Posterior cingulate gyrus (tissue), 11 donors: ENCODE measurements at places on chromosomes 4 and X.

- DNase-seq, result no peak
Measured at GRCh38 chr4:9962611-9963314, 58.5 kb downstream of the SLC2A9 start.

GRCh38 chr4:160247091-160247656 is 1144.3 kb downstream of the RAPGEF2 start:
- no peak for DNase-seq

- DNase-seq, result peak; percentile 76
Measured at GRCh38 chrX:129755779-129756650, 17.2 kb downstream of the XPNPEP2 start.

DNA sequence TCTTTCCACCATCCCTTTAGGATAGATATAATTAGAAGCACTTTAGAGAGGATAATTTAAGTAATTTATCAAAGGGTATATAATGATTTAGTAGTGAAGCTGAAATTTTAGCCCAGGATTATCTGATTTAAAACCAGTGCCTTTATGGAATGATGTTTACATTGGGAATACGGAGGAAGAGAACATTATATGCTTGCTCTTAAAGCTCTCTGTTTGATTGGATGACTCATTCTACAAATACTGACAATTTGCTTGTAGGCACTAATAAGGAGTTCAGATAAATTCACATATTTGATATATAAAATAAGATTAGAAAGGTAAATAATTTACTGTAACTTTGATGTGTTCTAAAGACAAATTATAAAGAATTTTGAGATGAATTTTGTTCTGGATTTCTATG is 84.7 kb downstream of the SH3BGRL start:
- no peak for DNase-seq

- no peak for DNase-seq
Measured at GRCh38 chr4:35347276-35347675, 897.0 kb downstream of the ARAP2 start.

DNA sequence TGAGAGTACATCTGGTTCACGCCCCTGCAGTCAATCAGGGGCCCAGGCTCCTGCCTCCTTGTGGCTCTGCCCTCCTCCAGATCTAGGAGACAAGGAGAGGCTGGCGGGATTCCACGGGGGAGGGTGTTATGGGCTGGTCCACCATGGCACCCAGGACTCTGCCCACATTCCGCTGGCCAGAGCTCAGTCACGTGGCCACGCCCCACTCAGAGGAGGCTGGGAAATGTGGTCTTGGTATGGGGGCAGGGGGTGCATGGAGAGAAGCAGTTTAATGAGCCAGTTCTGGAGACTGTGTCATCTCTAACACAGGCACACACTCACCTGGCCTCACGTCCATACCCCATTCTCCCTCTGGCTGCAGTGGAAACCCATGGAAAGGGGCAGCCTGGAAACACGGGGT is 31.5 kb upstream of the PSAPL1 start:
- no peak for DNase-seq

GRCh38 chr4:2843941-2844584 is 419 bp downstream of the ADD1 start:
- DNase-seq, result peak; percentile 35

DNA sequence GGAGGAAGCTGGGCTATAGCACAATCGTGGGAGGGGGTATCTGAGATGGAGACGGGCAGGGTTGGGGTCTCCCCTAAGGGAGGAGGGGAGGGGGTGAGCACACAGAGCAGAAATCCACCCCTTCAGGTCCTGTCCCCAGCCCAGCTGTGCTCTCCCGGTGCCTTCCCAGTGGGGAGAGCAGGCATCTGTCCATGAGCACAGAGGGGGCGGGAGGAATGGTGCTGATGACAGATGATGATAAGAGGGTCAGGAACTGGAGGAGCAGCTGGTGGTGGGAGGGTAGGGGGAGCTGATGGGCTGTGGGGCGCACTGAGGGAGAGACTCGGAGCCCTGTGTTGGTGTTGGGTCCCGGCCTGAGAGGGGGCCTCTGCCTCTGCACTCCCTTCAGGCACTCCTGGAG is 8.6 kb downstream of the ATP2B3 start:
- no peak for DNase-seq

- no peak for DNase-seq
Measured at GRCh38 chr4:52684896-52685295, 25.8 kb upstream of the USP46 start.

GRCh38 chrX:153019166-153019565 is 25.2 kb upstream of the PNMA5 start:
- DNase-seq, result no peak

GRCh38 chr4:147362938-147363337 is 118.0 kb upstream of the EDNRA start:
- DNase-seq, result no peak

DNA sequence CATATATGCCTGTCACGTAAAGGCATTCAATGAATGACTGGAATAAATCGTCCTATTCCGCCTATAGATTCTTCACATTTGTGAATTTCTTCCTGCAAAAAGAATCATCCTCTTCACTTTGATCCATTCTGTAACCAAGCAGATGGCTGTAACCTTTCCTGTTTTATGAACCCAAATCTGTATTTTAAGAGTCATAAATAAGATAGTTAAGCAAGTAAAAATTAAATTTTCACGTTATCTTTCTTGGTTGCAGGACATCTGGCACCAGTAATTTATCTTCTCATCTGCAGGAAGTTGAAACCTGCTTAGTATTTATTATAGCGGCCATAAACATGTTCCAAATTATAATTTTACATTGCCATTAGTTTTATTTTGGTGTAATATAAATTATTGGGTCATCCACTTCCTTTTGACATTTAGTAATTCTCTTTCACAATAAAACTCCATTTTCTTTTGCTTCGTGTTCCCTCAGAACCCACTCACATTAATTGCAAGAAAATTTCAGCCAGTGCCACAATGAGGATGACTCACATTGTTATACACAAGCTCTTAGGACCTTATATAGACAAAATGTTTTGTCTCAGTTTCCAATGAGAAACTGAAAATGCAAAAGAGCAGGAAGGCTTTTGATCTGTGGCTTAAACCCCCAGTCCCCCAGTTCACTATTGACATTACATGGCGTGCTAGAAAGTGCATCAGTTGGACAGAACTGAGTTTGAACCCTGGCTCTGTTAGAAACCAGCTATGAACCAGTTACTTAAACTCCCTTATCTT is 51.1 kb downstream of the TMEM156 start:
- DNase-seq, result no peak

DNA sequence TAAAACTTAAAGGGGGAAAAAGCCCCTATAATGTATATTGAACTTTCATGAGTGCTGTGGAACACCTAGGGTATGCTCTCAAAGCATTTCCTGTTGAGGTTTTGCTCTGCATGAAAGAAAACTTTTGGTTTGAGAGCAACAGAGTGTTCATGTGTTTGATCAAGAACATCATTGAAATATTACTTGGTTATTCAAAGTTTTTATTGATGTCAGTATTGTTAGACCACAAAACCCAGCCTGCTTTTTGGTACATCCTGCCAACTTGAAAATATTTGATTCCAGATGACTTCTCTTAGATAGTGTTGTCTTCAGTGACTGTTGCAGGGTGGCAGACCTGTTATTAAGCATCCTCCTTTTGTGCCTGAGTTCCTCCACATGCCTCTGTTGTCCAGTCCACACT is 68.0 kb downstream of the N4BP2 start:
- DNase-seq, result no peak

DNA sequence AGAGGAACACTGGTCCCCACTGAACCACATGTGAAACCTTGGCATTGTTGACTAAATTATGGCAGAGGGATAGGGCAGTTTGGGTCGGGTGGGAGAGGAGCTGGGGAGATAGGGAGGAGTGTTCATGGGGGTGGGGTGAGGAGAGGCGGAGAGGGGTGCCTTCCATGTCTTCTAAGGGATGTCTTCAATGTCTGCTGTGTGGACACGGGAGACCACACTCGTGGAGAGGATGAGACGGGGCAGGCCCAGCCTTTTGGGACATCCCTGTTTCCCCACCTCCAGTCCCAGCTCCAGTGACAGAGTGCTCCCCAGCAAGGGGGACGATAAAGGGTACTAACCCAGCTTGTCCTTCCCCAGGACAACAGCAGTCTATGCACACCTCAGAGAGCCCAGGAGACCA is 146.4 kb upstream of the MAMLD1 start:
- no peak for DNase-seq

- no peak for DNase-seq
Measured at GRCh38 chr4:15106399-15106798, 104.1 kb downstream of the CPEB2 start.

- no peak for DNase-seq
Measured at GRCh38 chrX:3346501-3347259, at the start of gene MXRA5. MXRA5 (minus strand) TSS chrX:3346652; CDS start chrX:3343833, 2,819 bp downstream.

DNA sequence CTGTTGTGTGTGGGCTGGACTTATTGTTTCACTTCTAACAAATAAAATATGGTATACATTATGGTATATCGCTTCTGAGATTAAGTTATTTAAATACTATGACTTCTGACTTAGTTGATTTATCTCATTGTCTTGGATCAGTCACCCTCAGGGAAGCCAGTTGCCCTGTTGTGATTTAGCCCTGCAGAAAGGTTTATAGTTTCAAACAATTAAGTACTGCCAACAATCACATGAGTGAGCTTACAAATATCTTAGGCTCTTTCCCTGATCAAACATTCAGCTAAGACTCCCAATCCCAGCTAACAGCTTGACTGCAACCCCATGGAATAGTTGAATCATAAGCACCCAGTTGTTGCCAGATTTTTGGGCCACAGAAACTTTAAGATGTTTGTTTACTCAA is 85.4 kb downstream of the MAGEC1 start:
- no peak for DNase-seq

- DNase-seq, result no peak
Measured at GRCh38 chr4:1830642-1831228, 25.2 kb downstream of the LETM1 start.

DNA sequence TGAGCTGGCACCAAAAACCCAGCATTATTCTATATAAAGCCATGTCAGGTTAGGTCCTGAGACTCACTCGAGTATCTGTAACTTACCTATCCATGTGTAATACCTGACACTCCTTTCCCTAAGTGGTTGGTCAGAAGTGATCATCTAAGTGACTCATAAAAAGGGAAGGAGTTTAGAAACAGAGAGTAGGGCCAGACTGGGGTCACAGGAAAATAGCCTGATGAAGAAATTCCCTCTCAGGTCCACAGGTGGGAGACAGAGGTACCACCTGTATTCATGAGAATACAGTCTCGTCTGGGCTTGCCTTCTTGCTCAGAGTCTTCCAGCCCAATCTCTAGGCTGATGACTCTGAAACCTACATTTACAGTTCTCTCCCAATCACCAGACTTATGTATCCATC is 161.8 kb upstream of the MAP3K15 start:
- no peak for DNase-seq

DNA sequence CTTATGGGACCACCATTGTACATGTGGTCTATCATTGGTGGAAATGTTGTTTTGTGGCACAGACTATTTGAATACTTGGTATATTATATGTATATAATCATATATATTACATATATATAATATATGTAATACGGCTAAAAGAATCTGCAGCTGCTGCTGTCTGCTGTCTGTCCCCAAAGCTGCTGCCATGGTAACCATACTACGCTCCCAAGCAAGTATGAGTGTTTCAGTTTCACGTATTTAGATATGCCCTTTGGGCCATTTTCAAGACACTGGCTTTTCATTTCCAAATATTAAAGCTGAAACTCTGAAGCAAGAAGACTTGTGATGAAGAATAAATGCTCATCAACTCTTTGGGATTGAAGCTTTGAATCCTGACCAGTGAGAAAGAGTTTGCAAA is 42.0 kb upstream of the ARSJ start:
- DNase-seq, result no peak

DNA sequence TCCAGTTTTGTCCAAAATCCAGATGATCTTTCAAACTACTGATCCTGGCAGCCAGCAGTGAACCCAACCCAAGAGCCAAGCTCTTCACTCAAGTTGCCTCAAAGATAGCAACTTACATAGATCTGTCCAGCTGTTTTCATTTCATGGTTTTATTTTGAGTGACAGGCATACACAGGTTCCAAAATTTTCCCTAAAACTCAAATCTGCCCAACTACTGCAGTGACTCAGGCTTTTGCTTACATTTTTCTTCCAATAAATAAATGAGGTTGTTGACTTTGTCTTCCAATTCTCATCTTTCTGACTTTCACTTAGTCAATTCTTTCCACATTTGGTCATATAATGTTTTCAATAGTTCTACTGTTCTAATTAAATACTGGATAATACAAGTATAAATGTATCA is 158.8 kb downstream of the TECRL start:
- DNase-seq, result no peak

DNA sequence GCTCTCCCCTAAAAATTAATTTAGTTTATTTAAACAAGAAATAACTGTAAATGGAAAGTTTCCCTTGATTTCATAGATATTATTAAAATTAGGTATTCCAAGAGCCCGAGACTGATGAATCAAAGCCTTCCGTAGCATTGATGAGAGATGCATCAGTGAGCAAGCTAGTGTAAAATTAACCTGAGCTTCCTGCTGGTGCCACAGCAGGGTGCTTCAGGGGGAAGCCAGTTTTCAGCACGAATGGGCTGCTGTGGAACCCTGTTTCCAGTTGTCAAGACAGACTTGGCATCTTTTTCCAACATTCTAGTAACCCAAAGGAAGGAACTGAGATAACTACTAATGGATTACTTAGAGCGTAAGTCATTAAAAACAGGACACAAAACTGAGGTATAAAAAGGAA is 221.7 kb downstream of the RBMX2 start:
- DNase-seq, result no peak

- no peak for DNase-seq
Measured at GRCh38 chrX:9416562-9417348, 48.1 kb upstream of the TBL1X start.

- no peak for DNase-seq
Measured at GRCh38 chr4:31349907-31350306, 629.7 kb downstream of the PCDH7 start.

GRCh38 chr4:20889901-20890300 is 189.6 kb downstream of the PACRGL start:
- no peak for DNase-seq

- DNase-seq, result no peak
Measured at GRCh38 chr4:12203945-12204344, 775.3 kb upstream of the HS3ST1 start.

DNA sequence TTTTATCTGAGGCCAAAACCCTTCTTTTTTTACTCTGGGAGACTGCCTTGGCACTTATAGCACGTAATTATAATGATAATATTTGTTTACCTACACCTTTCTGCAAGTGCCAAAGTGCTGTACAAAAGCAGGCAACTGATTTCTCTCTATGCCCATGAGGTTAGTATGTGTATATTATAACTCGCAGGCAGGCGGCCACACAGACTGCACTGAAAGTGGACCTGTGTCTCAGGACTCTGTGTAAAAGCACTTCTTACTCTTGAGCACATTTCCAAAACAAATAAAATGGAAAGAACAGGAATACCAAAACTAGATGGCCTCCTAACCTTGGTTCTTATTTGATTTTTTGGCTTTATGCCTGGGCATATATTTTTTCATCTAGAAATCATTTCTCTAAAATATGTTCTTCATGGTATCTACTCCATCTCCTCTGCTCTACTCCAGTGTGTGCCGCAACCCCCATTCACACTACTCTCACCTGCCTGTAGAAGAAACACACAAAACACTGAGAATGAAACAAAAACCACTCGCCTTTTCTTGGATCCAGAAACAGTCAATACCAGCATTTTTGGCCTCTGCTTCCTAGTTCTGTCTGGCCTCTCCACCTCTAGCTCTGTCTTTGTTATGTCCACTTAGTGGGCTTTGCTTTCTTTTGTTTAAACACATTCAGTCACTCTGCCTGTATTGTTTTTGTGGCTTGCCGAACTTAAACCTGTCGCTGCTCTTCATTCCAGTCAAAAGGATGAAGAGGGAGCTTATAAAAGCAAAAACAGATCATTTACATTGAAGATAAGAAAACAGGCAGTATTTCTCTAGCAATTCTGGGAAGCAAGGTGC is 934.5 kb upstream of the TENM3 start:
- DNase-seq, result no peak
